ENCODE measurements at places on chromosomes 1 and 21. TPM values are rescaled to one million over a fixed set of nuclear protein-coding genes. Genes with fewer than 3 reads are reported as not detected.

The ZBTB8A gene
- 0.16 TPM for total RNA-seq

The ADORA1 gene
- not detected for total RNA-seq

The PTGER3 gene
- total RNA-seq, result not detected

The IL12RB2 gene
- total RNA-seq, result 29.7 TPM

The UBASH3A gene
- total RNA-seq, result 52.9 TPM

The CCDC181 gene
- total RNA-seq, result not detected

The NEK2 gene
- total RNA-seq, result 29.9 TPM

- no peak for DNase-seq
Measured at GRCh38 chr1:109267743-109268300, 15.1 kb downstream of the PSRC1 start.

DNA sequence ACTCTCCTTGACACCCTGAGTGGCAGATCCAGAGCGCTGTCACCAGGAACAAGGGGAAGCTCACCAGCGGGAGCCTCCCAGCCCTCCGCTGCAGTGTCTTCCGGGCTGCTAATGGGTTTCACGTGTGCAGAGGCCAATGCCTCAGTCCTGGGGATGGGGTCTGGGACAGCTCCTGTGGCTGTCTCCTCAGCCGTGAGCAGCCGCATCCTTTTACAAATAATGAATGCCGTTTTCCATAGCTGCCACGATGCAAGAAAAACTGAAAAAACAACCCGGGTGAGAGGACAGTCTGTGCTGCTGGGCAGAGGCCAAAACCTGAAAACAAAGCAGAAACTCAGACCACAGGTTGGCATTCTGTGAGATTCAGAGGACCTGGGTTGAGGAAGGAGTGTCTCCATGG lies 212.2 kb upstream of the RAB4A start:
- DNase-seq, result no peak

- DNase-seq, result no peak
Measured at GRCh38 chr1:185058876-185059275, 13.5 kb downstream of the RNF2 start.

DNA sequence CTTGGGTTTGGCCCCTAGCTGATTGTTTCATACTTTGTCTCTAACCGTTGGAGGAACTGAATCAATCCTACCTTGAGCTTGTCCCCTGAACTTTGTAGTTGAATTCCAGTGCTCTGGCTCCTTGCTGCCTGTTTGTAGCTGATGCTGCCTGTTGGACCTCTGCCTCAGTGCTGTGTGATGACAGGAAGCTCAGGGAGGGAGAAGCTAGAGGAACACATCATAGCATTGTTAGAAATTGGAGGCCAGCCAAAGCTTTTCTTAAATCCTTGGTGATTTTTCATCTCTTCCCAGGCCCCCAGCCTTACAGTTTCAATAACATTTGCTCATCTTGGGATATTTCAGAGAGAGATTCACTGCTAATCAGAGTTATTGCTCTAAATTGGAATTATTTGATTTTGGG lies 34.0 kb downstream of the MACF1 start:
- no peak for DNase-seq

DNA sequence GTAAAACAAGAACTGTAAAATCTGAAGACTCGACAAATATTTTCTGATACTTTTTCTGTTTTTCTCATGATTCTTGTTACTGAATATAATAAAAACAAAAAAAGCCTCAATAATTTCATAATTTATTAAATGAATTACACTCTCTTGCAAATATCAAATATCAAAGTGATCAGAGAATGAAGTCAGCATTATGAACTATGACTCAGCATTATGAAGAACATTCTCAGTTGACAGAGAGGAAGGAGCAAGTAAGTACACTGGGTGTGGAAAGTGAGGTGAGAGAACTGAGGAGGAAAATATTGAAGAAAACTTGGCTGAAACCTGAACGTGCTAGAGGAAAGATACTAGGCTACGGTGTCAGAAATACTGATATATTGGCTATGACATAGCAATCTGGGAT lies 529.5 kb downstream of the KCNT2 start:
- DNase-seq, result no peak

DNA sequence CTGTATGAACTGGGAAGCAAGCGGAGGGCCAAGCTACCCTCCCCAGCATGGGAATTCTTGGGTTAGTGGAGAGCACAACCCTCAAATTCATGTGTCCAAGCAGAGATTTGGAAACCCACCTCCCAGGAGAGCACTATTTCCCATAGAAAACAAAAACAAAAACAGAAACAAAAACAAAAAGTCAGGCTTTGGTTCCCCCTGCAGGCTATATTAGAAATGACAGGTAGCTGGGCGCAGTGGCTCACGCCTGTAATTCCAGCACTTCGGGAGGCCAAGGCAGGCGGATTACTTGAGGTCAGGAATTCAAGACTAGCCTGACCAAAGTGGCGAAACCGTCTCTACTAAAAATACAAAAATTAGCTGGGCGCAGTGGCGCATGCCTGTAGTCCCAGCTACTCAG lies 10.8 kb downstream of the MINDY1 start:
- peak; percentile 29 for DNase-seq

DNA sequence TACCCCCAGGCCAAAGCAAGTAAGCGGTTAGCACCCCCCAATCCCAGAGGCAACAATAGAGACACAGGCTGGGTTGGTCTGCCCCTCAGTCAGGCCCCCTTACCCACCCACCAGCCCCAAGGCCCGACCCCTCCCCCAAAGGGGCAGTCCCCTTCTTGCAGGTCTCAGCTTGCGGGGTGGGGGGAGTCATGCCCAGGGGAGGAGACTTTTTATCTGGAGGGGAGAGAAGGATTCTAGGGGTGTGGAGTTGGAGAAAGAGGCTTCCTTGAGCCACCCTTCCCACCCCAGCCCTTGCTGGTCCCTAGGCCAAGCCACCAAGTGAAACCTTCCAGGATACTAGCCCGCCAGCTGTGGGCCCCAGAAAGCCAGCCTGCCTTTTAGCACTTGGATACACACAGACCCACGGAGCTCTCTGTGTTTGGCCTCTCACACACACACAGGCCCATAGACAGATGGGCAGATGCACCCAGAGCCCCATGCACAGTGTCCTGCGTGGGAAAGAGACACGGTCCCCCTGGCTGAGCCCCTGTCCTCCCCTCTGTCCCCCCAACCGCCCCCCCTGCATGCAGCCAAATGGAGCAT lies 7.1 kb downstream of the TMEM54 start:
- no peak for DNase-seq

DNA sequence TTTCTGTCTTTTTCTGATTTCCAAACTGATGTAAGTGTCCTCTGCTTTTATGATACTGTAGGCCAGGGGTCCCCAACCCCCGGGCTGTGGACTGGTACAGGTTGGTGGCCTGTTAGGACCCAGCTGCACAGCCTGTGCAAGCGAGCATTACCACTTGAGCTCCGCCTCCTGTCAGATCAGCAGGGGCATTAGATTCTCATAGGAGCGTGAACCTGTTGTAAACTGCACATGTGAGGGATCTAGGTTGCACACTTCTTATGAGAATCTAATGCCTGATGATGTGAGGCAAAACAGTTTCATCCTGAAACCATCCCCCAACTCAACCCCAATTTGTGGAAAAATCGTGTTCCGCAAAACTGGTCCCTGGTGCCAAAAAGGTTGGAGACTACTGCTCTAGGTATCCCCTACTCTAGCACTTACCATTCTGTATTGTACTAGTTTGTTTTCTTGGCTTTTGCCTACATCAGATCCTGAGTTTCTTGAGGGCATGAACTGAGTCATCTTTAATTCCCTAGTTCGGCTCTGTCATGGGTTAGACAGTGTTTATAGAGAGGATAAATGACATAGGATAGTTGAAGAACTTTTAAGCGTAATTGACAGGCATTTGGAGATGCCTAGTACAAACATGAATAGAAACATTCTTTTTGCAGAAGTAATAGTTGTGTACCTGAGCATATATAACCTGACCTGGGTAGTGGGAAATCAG lies 4.1 kb downstream of the ABCD3 start:
- DNase-seq, result no peak

DNA sequence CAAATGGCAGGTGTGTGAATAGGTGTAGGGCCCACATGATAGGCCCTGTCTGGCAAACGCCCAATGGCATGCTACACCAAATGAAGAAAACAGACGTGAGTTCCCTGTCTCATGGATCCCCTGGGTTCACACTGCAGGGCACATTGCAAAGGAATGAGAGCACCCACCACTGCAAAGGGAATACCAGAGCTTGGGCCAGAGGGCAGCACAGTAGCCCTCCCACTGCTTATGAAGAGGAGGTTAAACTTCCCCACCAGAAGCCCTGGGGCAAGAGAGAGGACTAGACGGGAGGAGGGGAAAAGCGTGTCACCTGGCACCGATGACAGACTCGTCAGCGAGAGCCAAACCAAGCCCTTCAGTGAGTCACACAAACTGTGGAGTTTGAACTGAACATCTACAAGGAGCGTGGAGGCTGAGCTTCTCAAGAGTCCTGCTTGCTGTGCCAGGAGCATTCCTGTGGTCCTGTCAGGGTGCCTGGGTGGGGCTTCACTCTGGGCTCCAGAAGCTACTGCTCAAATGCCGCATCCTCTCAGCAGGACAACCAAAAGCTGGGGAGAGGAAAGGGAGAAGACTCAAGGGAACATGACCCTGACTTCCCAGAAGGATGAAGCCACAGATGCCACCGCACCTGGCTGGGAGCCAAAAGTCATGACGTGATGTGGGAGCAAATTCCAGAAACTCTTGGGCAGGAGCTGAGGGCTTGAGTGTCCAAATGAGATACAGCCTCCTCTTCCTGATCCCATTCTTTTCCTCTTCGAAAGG lies 61.1 kb downstream of the TOMM20 start:
- peak; percentile 46 for DNase-seq

- DNase-seq, result peak; percentile 70
Measured at GRCh38 chr1:150165622-150166612, 16.2 kb downstream of the PLEKHO1 start.

DNA sequence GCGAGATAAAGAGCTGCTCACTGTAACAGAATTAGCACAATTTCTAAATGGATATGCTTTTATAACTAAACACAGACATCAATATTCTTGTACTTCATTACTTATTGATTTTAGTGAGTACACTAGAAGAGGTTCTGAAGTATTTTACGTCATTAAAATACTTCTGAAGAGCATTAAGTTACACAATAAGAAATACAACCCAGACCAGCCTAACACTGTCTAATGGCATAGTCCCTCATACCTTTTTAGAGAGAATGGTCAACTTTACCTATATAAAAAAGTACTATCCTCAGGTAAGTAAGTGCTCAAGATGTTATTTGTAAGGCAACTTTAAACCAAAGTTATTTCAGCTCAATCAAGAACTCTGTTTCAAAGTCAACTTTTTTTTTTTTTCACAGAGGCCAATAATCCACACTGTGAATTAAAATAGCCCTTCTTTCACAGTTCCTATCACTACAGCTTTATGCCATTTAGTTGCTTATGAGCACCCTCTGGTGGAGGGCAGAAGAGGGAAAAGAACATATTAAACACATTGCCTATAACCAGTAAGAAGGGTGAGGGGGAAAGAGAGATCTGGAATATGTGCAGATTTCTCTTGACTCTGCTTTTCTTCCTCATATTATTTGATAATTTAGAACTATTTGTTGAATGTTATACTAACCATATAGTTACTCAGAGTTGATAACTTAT lies 182.1 kb upstream of the DMRTA2 start:
- DNase-seq, result peak; percentile 33

GRCh38 chr1:28921286-28921869 lies 7.0 kb downstream of the EPB41 start:
- DNase-seq, result no peak

- DNase-seq, result no peak
Measured at GRCh38 chr1:7478142-7478790, 292.8 kb upstream of the VAMP3 start.

DNA sequence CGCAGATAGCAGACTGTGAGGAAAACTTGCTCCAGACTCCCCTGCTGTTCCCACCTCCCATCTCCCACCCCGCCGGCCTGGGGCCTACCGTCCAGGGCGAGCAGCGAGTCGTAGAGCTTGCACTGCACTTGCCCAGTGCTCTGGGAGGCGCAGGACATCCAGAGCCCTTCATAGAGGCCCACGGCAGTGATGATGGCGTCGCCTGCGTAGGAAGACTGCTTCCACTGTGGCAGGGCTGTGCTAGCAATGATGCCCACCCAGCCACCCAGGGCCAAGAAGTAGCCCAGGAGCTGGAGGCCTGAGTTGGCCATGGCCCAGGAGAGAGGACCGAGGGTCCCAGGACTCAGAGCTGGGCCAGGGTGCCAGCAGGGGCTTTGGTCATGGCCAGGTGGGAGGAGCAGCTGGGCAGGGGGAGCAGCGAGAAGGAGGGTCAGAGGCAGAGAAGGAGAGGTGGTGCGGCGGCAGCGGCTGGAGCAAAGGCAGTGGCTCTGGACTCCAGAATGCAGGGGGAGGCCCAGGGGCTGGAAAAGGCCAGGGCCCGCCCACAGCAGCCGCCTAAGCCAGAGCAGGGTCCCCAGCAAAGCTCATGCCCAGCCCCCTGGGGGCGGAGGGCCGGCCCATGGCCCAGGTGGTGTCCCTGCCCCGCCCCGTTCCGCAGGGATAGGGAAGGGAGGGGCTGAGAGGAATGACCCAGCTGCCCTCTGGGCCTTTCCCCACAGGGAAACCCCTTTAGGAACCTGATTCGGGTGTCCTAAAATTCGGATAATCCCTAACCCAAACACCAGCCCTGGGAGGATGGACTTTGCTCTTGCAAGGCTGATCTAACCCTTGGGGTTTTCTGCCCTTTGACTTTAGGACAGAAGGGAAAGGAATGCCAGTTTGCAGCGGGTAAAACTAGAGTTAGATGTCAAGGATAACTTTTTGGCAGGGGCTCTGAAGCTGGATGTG lies at the start of gene CLDN19:
Gene CLDN19, minus strand, starts transcription at position 484 of the 948 bp plus-strand sequence. Its CDS starts 173 bp downstream, at position 311.
- DNase-seq, result no peak

DNA sequence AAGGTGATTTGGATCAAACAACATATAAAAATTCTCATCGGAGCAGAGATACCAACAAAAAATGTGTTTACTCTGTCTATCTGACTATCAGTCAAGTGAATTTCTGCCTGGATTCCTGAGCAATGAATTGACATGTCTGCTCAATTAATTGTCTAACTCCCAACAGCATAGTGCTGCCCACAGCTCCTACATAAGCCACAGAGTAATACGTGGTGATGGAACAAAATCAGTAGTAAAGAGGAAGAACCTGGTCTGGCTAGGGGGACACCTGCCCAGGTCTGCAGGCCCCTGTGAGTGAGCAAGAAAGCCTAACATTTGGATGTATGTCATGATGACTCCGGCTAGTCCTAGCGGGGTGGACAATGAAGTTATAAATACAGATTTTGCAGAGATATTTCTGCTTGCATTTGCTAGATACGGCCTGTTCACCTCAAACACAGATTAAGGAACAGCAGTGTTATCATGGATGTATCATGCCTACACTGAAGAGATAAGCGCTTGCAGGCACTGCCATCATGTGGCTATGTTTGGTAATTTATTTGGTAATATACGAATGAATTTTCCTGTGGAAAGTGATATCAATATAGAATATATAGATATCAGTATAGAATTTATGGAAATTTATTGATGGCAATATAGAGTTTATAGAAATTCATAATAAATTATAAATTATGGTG lies 69.6 kb upstream of the LRRC8B start:
- peak; percentile 79 for DNase-seq

- no peak for DNase-seq
Measured at GRCh38 chr21:41234569-41234968, 66.6 kb downstream of the BACE2 start.
